ENCODE measurements at places on chromosomes 3 and 15. TPM values are rescaled to one million over a fixed set of nuclear protein-coding genes. Genes with fewer than 3 reads are reported as not detected.

TM4SF18 gene
- total RNA-seq, result 0.86 TPM

SLC6A20 gene
- total RNA-seq, result not detected

ABI3BP gene
- 728 TPM for total RNA-seq

ALDH1L1 gene
- total RNA-seq, result under 0.01 TPM

C15orf62 gene
- 0.11 TPM for total RNA-seq

BCHE gene
- not detected for total RNA-seq

PTX3 gene
- 549 TPM for total RNA-seq

HIGD2B gene
- total RNA-seq, result not detected

ZIC1 gene
- total RNA-seq, result 0.32 TPM

REC114 gene
- total RNA-seq, result not detected

LRRC31 gene
- not detected for total RNA-seq

STXBP5L gene
- total RNA-seq, result not detected

CHRM5 gene
- total RNA-seq, result not detected

DHFR2 gene
- 8.6 TPM for total RNA-seq

ATP10A gene
- 28.4 TPM for total RNA-seq

CHST13 gene
- total RNA-seq, result not detected

ADGRG7 gene
- not detected for total RNA-seq

TTLL13 gene
- total RNA-seq, result 0.13 TPM

GNB4 gene
- 111 TPM for total RNA-seq

COLQ gene
- total RNA-seq, result 0.97 TPM

BMF gene
- 3.5 TPM for total RNA-seq

PDCD6IP gene
- 295 TPM for total RNA-seq

GOLGA8S gene
- total RNA-seq, result 0.13 TPM

ACY1 gene
- 28.9 TPM for total RNA-seq

SEMA5B gene
- 0.13 TPM for total RNA-seq

SLC12A8 gene
- 1.6 TPM for total RNA-seq

SPINK8 gene
- total RNA-seq, result not detected

ATP11B gene
- total RNA-seq, result 115 TPM

PRR23E gene
- total RNA-seq, result not detected

SERP1 gene
- total RNA-seq, result 105 TPM

XYLB gene
- 9.1 TPM for total RNA-seq

ADAMTS7 gene
- 5.1 TPM for total RNA-seq

TOP2B gene
- 120 TPM for total RNA-seq

SHC4 gene
- 2.5 TPM for total RNA-seq

SLC22A14 gene
- total RNA-seq, result 0.32 TPM

B3GALNT1 gene
- 34.0 TPM for total RNA-seq

ANKRD63 gene
- total RNA-seq, result not detected

XIRP1 gene
- not detected for total RNA-seq

TNNC1 gene
- total RNA-seq, result 1.7 TPM

MSL2 gene
- total RNA-seq, result 27.9 TPM

CCR1 gene
- total RNA-seq, result 0.65 TPM

AHSG gene
- 0.11 TPM for total RNA-seq

CATSPER2 gene
- 1.8 TPM for total RNA-seq

GUCA1C gene
- not detected for total RNA-seq

BOC gene
- 31.9 TPM for total RNA-seq

TMIE gene
- total RNA-seq, result 0.32 TPM

PRSS50 gene
- total RNA-seq, result under 0.01 TPM

PYGO1 gene
- total RNA-seq, result 20.5 TPM

IL5RA gene
- not detected for total RNA-seq

DUOXA2 gene
- not detected for total RNA-seq

All from articular chondrocyte of knee joint (primary cell).